ENCODE measurements at places on chromosomes 12 and 14.

DNA sequence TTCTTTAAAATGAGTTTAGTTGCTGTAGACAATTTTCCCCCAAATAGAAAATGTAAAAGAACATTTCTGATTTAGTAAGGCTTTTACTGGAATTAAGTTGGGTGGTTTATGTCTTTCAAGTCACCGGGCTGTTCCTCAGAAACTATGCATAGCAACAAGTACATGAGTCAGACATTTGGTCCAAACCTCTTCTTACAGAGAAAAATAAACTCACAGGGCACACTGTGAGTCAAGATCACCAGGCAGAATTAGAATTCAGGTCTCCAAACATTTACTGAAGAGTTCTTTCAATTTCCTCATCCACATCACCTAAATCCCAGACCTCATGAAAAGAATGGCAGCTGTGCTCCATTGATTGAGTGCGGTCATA lies 476.1 kb upstream of the SOX5 start:
- no peak for DNase-seq

GRCh38 chr12:64081008-64081404 lies 141.1 kb downstream of the KICS2 start:
- DNase-seq: no peak

DNA sequence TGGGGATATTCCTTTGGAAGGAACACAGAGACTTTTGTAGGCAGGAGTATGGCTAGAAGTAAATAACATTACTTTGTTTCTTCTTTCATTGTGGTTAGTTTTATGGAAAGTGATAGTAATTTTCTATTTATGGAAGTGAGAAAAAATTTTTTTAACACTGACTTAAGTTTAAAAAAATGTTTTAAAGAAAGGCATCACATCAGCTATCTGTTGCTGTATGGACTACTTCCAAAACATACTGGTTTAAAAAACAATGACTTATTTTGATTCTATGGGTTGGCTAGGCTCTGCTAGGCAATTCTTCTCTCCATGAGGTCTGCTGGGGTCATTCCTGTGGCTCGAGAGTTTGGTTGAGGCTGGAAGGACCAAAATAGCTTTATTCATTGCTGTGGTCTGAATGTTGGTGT lies 31.7 kb upstream of the SLC38A2 start:
- DNase-seq: no peak

- no peak for DNase-seq
Measured at GRCh38 chr14:104113631-104114420, 24.6 kb upstream of the KIF26A start.

DNA sequence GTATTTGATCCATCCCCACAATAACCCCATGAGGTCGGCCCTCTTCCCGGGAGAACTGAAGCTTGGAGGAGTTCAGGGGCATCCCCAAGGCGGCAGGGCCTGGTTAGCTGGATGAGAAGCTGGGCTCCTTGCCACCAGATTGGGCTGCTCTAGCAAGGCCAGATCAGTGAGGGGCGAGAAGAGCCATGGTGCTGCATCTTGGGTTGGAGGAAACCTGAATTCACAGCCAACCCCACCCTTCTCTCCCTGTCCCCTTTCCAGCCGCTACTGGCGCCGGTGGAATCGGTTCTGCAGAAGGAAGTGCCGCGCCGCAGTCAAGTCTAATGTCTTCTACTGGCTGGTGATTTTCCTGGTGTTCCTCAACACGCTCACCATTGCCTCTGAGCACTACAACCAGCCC lies 228.6 kb upstream of the FKBP4 start:
- no peak for DNase-seq

DNA sequence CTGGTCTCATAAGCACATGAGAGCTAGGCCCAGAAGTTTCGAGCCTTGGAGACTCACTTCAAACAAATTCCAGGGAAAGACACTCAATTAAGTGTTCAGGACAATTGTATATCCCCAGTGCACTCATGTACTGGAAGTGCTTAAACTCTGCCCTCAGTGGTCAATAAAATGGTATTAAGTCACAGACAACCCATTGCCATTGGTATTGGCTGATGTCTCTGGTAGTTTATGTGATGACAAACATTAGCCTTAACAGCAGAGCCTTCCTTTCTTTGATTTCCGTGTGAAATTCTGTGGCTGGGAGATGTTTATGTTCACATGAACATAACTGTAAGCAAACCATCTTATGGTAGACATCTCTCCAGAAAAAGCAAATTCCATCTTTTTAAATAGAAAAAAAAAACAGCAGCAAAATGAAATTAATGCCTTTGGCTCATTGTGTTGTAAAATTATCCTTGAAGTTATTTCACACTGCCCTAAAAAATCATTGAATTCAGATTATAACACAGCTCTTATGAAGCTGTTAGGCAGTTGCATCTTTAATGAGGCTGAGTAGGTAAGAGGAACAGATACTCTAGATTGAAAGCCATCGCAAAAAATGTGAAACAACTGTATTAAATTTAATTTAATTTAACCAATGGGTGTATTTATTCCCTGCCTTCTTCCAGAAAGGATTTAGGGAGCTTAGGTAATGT lies 216.2 kb upstream of the PLEKHG7 start:
- no peak for DNase-seq

DNA sequence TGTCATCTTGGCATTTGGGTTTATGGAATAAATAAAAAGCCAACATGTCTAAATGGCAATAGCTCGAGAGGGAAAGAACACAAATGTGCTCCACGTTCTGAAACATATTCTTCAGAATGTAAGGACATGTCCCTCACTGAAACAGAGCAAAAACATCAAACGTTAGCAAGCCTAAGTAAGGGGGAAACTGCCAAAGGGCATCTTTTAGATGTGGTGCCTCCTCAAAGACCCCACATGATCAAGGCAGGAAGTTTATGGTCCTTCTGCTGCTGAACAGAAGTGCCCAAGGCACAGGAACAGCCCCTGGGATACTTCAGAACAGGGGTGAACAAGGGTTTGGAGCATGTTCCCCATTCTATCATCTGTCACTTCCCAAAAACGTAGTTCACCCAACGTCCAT lies 227.0 kb downstream of the ANO2 start:
- no peak for DNase-seq

- DNase-seq: no peak
Measured at GRCh38 chr14:22903742-22904087, 15.2 kb downstream of the RBM23 start.

DNA sequence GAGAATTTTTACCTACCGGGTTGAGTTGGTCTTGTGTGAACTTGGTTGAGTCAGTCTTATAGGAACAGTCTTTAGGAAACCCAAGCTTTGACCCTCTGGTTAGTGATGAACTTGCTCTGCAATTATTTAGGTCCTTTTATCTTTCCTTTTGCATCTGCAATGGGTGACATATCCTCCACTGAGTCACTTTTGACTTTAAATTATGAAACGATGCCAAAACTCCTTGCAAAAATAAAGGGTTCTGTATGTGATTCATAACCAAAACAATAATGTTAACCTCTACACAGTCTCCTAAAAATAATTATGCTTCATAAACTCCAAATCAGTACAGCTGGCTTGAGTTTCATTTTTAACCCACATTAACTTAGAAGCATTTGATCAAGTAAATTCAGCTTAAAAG lies 979.4 kb downstream of the GALC start:
- no peak for DNase-seq

DNA sequence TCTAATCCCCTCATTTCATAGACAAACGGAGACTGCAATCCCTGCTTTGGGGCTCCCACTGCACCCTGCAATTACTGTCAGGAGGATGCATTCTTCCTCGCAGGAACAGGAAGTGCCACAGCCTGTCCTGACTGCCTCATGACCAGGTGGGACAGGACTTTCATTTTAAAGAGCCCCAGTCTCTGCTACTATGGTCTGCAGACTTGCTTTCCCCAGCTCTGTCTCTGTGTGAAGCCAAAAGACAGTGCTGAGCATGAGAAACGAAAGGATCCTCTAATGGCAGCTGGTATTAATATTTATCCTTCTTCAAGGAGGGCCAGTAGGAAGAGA lies 60.0 kb upstream of the PNMA1 start:
- DNase-seq: no peak

DNA sequence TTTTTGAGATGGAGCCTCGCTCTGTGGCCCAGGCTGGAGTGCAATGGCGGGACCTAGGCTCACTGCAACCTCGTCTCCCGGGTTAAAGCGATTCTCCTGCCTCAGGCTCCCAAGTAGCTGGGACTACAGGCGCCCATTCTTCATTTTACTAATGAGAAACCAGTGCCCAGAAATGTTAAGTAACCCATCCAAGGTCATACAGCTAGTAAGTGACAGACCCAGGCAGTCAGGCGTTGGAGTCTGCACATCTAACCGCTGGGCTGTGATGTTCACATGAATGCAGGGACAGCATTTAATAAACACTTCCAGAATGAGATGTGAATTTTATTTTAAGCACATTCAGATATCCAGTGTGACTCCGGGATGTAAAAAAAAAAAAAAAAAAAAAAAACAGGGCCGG lies 1.3 kb upstream of the TRIP11 start:
- no peak for DNase-seq

GRCh38 chr12:61397668-61398067 lies 862.5 kb upstream of the USP15 start:
- no peak for DNase-seq

DNA sequence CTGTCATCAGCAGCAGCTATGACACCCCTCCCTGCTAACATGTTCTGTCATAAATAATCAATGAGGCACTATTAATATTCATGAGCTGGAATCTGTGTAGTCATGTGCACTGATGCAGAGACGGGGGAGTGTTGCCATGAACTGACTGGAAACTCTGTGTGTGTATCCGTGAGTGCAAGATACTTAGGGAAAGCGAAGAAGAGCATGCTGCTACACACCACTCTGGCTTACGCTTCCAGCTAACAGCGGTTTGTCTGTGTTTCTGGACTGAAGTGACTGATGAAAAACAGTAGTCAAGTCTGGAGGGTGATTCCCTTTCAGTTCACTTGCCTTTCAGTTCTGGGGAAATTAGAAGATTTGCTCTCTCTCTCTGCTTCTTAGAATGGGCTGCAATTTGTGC lies 249.4 kb downstream of the PDZRN4 start:
- DNase-seq: no peak

DNA sequence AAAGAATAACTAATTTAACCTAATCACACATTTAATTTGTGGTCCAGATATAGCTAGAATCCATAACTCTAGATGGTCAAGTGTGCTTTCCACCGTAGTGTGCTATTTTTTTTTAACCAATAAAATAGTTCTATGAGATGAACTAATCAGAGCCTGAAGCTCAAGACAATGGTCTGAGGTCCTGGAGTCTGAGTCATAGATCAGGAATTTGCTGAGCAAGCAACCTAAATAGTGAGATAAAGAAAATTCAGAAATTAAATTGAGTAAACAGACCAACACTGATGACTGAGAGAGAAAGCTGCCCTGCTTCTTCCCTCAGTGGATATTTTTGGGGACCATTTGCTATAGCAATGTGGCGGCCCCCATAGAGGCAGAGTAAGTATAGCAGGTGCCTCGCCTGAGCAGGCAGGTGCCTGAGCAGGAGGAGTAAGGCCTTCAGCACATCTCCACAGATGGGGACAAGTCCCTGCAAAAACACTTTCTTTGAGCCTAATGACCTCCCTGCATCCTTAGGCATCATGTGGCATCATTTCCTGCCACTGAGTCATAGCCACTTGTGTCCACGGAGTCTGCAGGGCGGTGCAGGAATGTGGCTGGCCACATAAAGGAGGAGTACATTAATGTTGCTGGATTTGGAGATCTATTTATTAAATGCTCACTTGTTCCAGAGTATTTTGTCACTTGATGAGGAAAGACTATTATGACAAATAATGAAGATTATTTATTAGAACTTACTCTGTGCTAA lies 13.9 kb upstream of the CLEC4E start:
- DNase-seq: no peak

DNA sequence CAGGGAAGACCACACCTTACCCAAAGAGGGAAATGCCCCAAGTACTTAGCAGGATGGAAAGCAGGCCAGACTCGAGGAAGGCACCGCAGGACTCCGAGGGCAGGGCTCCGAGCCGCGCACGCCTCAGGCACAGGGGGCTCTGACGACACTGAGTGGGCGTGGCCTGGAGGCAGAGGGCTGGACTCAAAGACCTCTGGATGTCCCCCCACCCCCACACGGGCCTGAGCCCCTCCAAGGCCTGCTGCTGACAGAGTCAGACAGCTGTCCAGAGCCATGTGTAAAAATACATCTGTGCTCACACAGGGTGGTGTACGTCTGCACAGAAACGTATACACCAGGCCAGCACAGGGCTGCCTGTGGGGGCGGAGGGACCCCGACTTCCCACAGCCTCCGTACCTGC lies 1.4 kb downstream of the AKT1 start:
- no peak for DNase-seq

DNA sequence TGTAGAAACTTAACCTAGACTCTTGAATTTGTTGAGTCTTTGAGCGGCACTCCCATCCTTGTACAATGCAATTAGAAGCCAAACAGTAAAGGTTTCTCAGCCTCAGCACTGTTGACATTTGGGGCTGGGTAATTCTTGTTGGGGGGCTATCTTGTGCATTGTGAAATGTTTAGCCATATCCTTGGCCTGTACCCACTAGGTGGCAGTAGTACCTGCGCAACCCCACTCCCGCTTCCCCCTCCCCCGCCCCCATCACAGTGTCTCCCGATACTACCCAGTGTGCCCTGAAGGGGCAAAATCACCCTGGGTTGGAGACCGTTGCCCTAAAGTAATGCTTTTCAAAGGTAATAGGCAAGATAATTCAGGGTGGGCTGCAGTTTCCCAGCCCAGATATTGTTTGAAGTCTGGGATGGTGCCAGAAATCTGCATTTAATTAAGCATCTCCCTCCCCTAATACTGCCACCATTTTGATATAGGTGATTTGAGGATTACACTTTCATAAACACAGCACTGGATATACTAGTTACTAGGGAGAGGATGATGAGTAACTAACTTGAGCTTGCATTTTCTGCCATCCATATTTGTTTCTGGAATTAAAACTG lies 1.8 kb downstream of the COX6A1 start:
- DNase-seq: peak; percentile 70
